ENCODE measurements at places on chromosomes 2 and 18. TPM values are rescaled to one million over a fixed set of nuclear protein-coding genes. Genes with fewer than 3 reads are reported as not detected.

DNA sequence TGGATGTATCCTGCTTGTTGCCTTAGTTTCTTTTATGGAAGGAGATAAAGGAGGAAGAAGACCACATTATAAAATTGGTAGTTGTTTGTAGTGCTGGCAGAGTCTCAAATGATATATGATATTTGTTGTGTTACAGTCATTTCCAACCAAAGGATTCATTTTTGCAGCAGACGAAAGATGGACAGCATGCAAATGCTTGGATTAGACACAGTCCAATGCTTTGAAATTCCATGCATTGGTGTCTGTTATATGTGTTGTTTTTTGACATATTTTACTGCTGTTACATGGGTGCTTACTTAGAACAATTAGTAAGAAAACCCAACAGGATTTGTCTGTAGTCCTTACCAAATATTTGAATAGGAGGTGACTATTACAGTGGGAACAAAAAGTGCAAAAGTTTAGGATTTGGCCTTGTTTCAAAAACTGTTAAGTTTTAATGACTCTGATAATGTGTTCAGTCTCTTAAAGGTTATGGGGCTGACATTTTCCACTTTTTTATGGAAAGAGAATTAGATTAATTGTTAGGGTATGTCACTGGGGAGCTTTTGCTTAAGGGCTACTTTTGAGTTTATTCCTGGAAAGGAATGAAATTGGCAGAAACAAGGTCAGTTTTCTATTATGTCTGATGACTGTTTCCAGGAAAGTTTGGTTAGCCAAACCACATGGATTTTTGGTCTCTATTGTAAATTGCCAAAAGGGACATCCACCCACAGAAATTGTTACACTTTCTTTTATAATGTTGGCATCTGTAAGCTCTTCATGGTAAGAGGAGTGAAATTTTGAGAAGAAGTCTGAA, 229.4 kb upstream of the MMADHC start:
- DNase-seq: no peak

GRCh38 chr2:23683001-23683400, 243.9 kb downstream of the ATAD2B start:
- DNase-seq: no peak

Gene KIF3C
- polyA plus RNA-seq: 16.8 TPM

DNA sequence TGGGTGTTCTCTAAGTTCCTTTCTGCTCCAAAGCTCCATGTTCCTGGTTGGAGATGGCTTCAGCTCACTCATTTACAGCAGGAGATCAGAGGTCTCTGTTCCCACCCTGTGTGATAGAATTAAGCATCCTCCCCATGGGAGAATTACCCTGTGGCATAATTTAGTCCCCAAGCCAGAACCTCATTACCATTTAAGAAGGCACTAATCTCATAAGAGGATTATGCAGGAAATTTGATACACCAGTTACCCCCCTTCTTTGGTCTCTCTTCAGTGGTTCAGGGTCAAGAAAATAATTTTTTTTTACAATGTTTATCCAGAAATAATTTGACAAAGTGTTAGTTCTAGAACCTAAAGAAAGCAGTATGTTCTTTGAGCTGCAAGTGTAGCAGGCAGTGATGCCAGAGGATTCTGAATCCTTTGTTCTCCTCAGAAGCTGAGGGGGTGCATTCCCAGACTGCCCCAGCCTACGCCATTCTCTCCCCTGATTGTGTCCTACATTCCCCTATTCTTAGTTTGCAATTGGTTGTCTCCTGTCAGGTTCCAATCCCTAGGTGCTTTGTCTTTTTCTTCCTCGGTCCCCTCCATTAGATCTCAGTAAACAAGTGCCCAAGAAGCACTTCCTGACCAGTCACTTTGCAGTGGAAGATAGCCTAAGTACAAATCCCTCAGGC, 163.6 kb downstream of the PRKCE start:
- DNase-seq: no peak

- DNase-seq: no peak
Observed at GRCh38 chr18:35392375-35392774, 15.2 kb upstream of the ZNF396 start.

GRCh38 chr2:66576561-66577320, 141.8 kb downstream of the MEIS1 start:
- peak; percentile 55 for DNase-seq

DNA sequence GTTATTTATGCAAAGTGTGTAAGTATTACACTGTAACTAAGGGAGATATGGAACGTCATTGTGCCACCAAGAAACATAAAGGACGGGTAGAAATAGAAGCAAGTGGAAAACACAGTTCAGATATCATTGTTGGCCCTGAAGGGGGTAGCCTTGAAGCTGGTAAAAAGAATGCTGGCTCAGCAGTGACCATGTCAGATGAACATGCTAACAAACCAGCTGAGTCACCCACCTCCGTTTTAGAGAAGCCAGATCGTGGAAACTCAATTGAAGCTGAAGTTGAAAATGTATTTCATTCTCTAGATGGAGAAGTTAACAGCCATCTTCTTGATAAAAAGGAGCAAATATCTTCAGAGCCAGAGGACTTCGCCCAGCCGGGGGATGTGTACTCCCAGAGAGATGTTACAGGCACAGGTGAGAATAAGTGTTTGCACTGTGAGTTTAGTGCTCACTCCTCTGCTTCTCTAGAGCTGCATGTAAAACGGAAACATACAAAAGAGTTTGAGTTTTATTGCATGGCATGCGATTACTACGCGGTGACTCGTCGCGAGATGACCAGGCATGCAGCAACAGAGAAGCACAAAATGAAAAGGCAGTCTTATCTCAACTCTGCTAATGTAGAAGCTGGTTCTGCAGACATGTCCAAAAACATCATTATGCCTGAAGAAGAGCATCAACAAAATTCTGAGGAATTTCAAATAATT, 36.1 kb downstream of the ZNF407 start:
- no peak for DNase-seq

Gene RIT2
- polyA plus RNA-seq: 0.13 TPM

DNA sequence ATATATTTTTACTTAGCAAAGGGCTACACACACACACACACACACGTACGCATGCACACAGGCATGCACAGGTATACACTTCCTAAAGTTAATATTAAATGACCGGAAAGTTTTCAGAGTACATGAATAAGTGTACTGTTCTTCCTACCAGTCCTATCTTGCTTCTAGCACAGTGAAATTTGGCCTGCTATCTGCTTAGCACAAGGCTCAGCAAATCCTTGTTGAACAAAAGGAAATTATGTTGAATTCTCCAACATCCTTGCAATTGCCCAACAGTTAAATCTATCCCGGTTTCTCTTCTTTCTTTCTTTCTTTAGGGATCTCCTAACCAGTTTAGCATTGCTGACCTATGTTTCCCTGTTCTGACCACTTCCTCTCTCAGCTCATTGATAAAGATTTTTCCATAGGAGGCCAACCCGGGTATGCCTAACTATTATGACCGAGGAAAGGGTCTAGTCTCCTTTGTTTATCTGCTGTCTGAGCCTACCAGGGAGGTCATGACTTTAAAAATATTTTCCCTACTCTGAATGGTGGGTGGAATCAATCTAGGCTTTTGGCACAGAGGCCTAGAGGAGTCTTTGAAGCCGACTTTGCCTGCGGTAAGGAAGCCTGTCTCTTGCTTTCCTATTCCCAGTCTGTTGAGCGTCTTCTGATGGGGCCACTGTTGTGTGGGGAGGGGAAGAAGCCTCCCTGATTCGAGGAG, 400.7 kb downstream of the HRH4 start:
- DNase-seq: no peak

Gene GATA6
- polyA plus RNA-seq: 7.3 TPM

DNA sequence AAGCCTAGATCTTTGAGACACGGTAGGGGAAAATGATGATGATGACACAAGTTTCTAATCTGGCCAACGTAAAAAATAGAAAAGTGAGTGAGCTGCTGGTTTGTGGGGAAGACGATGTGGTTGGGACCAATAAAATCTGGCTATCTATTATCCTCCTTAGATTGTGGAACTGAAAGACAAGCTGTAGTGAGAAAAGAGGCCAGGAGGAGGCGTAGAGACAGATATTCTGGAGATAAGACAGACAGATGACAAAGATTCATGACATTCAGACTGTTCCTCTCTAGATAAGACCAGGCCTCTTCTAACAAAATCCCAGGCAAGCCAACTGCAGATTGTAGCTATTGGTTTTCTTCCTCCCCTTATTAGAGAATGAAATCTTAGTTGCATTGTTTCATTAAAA, 376.3 kb upstream of the UBE2E3 start:
- no peak for DNase-seq

Data from left kidney (tissue), 8 donors.